ENCODE measurements at places on chromosomes 4 and X. TPM values are rescaled to one million over a fixed set of nuclear protein-coding genes. Genes with fewer than 3 reads are reported as not detected.

Gene PPP1R2C
- not detected for polyA plus RNA-seq

Gene DCK
- polyA plus RNA-seq, result 22.0 TPM

Gene CPZ
- 6.0 TPM for polyA plus RNA-seq

Gene NR0B1
- polyA plus RNA-seq, result 0.15 TPM

Gene CENPI
- 4.8 TPM for polyA plus RNA-seq

DNA sequence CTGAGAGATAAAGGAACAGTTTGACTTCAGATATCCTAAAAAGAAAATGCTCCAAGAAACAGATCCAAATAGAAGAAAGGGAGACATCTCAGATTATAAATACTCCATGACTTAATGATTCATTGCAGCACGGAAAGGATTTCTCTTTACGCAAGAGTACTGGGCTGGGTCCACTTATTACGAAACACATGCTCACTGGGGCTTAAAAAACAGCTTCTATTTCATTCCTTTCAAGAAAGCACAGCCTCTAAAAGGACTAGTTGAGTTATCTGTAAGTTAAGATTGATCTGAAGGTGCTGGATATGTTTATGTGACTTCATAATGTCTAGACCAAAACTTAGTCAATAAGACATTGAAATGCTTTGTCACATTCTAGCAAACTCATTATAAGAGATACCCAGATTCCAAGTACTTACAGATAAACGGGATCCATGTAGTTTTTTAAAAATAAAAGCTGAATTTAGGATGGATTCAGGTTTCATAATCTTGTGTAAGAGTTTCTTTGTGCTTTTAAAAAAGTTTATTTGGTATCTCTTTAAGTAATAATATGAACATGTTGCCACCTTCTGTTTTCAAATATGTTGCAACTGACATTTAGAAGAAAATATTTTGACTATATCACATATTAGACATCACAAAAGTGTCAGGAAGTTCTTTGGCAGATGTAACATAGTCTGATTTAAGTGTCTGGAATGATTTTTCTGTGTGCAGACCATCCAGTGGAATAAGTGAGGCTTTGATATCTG, 109.5 kb upstream of the MYOZ2 start:
- DNase-seq, result no peak

- no peak for DNase-seq
These were observed 154.9 kb upstream of the PJA1 start for GRCh38 chrX:69320116-69320515.

GRCh38 chrX:143017272-143017671, 8.5 kb upstream of the SPANXN4 start:
- DNase-seq, result no peak

DNA sequence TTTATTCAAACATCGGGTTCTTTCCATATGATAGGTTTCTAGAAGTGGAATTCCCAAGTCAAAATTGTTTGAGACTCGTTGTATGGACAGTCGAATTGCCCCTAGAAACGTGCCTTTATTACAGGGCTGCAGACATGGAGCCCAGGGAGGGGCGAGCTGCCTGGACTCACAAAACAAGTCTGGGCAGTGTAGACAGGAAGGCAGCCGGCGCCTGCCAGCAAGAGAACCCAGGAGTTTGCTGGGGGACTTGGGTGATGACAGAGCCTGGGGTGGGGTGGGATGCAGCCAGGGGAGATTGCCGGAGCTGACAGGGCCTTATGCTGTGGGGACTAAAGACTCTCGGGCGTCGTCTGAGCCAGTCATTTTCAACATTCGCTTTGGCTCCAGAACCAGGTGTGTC, 107.4 kb upstream of the MSX1 start:
- DNase-seq, result no peak

- DNase-seq, result no peak
These were observed 2.0 kb downstream of the ADAMTS3 start for GRCh38 chr4:72567036-72567435.

- DNase-seq, result no peak
These were observed 48.1 kb downstream of the WWC2 start for GRCh38 chr4:183147196-183147595.

DNA sequence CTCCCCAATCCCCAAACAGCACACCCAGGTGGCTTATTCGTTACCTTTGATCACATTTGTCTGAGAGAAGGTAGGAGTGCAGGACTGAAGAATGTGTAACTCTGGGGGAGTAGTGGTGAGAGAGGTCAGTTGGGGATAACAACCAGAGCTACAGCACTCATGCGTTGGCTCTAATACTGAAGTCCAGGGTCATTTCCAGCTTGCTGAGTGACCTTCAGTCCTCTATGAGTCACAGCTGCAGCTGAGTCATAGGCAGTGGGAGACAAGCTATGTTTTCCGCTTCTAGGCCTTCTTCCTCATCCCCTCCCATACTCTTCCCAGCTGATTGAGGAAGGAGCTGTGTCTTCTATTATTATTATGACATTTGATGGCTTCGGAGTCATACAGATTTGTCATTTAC, 31.6 kb upstream of the CT47C1 start:
- DNase-seq, result no peak

- DNase-seq, result no peak
These were observed 60.5 kb upstream of the ADAMTS3 start for GRCh38 chr4:72629540-72629939.

GRCh38 chr4:10762561-10762960, 78.0 kb upstream of the CLNK start:
- no peak for DNase-seq
